ENCODE measurements at places on chromosomes 7 and 10.

GRCh38 chr10:29131952-29132547, 156.8 kb upstream of the LYZL1 start:
- no peak for DNase-seq

- DNase-seq: no peak
Measured at GRCh38 chr10:48794074-48794473, 109.4 kb downstream of the WDFY4 start.

GRCh38 chr7:142581341-142581740, 167.9 kb upstream of the PRSS1 start:
- DNase-seq: peak; percentile 28

GRCh38 chr10:71837098-71837827, 13.8 kb downstream of the PSAP start:
- no peak for DNase-seq

DNA sequence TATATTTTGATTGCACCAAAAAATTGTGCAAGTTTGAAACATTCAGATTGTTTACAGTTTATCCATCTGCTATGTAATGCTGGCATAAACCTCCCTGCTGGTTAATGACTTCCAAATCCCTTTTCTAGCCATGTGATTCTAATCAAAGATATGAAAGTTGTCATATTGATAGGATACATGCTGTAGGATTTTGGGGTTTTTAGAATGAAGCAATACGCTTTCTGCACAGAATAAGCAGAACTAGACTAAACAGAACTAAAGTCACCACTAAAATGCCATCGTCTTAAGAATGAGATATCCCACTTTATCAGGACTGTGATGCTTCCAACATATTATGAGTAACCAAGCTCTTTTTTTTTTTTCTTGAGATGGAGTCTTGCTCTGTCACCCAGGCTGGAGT, 856 bp downstream of the SSMEM1 start:
- DNase-seq: no peak

GRCh38 chr10:30493609-30494530, 59.9 kb downstream of the MAP3K8 start:
- DNase-seq: no peak

GRCh38 chr7:122059542-122059941, 84.5 kb downstream of the AASS start:
- no peak for DNase-seq
